ENCODE measurements at places on chromosomes 16 and 17.

DNA sequence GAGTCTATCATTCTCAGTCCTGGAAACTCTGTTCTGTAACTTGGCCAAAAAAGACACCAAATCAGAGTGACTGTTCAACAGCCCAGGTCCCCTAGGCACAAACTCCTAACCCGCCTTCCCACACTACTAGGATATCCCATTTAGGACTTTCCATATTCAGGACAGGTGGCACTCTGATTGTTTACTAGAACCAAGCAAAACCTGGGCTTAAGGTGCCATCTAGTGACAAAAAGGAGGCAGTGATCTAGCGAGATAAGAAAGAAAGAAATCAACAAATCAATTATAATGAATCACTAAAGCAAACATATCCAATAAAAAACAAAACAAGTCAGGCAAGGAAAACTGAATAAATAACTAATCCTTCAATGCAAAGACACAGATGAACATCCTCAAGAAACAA lies 203.9 kb downstream of the CEP112 start:
- no peak for DNase-seq

DNA sequence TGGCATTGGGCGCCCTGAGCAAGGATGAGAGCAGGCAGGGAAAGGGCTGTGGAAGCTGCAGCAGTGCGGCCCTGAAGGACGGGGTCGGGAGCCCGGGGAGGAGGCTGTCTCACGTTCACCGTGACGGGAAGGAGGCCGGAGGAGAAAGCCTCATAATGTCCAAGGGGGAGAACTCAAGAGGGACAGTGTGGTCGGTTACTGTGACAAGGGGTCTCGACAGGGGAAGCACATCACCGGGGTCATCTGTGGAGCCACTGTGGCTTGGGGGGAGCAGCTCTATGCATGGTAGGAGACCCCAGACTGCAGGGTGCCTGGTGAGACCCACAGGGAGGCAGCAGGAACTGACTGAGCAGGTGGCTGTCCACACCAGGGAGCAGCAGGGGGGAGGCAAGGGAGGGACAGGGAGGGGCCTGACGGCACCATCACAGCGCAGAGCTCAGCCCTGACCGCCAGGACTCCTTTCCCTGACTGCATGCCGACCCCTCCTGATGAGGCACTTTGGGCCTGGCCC lies 154.6 kb upstream of the CHMP6 start:
- DNase-seq = no peak

DNA sequence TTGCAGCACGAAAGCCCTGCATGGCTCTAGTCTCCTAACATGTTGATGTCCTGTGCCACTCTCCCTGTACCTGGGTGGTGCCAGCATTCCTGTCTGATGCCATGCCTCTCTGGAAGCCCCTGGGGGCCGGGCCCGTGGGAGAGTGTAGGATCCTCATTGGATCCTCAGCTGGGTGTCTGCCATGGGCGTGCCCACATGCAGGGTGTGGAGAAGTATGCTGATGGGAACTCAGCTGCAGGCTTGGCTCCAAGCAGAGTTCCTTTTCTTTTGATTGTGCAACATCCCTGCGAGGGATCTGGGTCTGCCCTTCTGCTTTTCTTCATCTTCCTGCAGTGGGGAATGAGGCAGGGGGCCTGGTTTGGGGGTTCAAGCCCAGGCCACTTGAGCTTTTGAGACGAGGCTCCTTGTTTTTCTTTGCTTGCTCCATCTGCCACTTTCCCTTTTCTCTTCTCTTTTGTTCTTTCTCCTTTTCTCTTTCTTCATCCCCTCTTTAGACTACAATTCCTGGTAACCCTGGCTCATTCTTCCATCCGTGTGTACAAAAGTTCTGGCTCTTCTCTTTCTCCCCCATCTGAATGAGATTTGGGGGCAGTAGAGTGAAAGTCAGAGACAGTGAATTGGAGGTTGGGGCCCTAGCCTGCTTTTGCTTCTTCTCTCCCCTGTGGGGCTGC lies 32.9 kb downstream of the KSR1 start:
- no peak for DNase-seq

GRCh38 chr16:59356144-59356543 lies 622.0 kb upstream of the GOT2 start:
- DNase-seq = no peak

- DNase-seq = no peak
These were observed 18.5 kb upstream of the SLC35G3 start for GRCh38 chr17:35212668-35213067.

DNA sequence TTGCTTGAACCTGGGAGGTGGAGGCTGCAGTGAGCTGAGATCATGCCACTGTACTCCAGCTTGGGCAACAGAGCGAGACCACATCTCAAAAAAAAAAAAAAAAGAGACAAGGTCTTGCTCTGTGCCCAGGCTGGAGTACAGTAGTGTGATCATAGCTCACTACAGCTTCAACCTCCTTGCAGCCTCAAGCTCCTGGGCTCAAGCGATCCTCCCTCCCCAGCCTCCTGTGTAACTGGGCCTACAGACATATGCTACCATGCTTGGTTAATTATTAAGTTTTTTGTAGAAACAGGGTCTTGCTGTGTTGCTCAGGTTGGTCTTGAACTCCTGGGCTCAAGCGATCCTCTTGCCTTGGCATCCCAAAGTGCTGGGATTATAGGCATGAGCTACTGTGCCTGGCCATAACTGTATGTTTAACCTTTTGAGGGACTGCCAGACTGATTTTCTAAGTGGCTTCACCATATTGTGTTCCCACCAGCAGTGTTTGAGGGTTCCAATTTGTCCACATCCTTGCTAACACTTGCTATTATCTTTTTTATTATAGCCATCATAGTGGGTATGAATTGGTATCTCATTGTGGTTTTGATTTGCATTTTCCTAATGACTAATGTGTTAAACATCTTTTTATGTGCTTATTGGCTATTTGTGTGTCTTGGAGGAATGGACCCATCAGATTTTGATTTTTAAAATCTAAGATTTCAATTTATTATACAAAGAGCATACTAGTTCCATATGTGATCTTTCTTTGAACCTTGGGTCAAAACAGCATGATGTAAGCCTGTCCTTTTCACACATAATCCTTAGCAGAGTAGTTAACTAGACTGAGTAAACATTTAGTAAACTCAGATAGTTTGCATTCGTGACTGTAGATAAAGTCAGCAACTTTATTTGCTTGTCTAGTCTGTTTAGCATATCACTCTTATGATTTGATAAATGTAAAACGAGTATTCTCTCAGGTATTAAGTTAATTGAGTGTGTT lies 38.1 kb upstream of the KPNB1 start:
- no peak for DNase-seq

DNA sequence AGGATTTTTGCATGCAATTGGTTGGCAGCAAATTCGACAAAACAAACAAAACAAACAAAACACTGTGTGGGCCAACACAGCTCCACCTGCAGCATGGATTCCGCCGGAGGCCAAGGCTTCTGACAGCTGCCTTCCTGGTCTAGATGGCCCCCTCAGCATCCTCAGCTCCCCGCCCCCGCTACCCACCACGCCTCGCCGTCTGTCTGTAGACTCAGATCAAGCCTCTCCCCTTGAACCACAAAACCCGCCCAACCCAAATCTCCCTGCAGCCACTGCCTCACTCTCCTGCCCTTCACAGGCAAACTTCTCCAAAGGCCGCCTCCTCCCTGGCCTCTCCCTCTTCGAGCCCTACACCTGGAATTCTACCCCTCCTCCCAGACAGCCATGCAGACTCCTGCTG lies 57.9 kb downstream of the RTN4RL1 start:
- DNase-seq = no peak

DNA sequence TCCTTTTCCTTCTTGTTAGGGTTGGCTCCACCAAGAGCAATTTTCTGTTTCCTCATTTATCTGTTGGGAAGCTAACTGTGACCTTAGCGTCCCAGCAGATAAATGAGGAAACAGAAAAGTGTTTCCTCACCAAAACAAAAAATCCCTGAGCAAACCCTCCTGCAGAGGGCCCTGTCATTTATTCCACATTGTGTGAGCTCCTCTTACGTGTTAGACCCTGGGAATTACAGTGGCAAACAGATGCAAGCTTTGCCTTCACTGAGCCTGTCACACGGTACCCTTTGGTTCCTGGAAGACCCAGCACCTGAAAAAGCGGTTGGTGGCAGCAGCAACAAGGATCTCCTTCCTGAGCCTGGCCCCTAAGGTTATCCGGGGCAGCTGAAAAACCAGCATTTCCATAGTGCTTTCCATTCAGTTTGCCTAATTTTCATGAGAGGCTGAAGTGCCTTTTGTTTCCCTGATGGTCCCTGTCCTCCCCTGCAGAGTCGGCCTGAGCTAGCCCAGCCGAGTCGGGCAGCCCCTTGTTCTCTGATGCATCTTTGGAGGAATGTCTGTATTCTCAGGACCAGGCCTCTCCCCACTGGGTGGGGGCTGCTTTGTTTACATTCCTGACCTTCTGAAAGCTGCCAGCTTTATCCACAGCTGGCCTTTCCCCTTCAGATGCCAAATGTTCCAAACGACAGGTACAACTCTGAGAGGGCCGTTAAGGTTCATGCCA lies 34.7 kb downstream of the YPEL2 start:
- DNase-seq = no peak

DNA sequence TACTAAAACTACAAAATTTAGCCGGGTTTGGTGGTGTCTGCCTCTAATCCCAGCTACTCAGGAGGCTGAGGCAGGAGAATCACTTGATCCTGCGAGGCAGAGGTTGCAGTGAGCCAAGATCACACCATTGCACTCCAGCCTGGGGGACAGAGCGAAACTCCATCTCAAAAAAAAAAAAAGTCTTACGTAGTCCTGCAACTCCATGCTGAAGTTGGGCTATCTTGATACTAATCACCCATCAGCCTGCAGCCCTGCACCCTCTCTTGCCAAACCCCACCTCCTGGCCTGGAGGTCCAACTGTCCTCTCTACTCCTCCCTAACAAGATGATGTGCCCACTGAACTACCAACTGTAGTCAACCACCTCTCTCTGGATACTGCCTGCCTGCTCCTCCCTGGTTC lies 4.8 kb downstream of the TMEM170A start:
- DNase-seq = no peak

DNA sequence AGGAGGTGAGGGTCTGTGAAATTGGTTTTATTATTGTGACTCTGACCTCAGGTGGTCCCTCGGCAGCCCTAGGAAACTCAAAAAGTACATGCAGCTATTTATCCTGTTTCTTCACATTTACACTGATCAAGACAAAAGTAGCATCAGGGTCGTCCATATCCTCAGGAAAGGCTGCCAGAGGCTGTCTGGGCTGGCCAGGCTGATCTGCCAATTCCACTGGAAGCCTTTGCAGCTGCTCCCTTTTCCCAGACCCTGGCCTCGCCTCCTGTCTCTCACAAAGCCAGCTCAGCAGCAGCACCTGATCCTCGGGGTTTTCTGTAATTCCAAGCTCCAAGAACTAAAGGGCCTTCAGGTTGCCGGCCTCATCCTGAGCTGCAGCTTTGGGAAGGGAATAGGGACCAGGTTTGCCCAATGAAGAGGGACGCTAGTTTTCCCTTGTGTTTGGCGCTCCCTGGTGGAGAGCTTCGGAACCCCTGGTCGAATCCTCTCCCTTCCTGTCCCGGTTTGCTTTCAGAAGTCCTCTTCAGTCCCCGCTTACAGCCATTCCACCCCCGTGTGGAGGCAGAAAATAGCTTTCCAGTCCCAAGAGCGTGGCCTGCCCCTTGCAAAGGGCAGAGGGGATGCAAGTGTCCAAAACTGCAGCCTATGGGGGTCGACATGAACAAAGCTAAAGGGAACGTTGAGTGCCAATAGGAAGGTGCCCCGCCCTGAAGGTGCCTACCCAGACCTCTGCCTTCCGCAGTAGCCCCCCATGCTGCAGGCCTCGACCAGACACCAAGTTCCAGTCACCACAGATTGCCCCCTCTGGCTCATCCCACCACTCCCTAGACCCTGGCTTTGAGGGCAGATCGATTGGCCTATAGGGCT lies 13.4 kb downstream of the MFSD6L start:
- DNase-seq = peak; percentile 45

- DNase-seq = no peak
These were observed 10.9 kb downstream of the OGFOD1 start for GRCh38 chr16:56462064-56462796.

DNA sequence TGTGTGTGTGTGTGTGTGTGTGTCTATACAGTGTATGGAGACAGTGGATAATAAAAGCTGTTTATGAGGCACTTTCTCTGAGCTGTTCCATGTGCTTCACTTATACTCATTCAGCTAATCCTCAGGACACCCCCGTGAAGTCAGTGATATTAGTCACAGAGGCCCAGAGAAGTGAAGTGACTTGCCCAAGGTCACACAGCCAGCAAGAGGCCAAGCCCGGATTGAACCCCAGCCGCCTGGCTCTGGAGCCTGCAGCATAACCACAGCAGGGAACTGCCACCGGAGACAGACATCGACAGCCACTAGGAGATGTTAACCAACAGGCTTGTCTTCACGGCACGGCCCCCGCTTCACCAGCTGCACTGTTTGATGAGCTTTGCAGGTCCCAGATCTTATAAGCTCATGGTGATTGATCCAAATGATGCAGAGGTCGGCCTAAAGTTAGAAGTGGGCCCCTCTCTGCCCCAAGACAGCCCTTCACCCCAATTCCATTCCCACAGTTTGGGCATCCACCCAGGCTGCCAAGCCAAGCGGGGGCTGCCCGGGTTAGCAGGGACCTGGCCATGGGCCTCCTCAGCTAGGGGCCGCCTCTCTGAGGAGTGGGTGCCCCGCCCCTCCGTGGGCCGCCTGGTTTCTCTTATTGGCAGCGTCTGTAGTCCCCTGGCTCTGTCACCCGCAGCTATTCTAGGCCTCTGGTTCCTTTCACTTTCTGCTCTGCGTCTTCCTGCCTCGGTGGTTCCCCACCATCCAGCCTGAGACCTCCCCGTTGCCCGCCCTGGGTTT lies 30.9 kb downstream of the SOCS1 start:
- DNase-seq = peak; percentile 50

DNA sequence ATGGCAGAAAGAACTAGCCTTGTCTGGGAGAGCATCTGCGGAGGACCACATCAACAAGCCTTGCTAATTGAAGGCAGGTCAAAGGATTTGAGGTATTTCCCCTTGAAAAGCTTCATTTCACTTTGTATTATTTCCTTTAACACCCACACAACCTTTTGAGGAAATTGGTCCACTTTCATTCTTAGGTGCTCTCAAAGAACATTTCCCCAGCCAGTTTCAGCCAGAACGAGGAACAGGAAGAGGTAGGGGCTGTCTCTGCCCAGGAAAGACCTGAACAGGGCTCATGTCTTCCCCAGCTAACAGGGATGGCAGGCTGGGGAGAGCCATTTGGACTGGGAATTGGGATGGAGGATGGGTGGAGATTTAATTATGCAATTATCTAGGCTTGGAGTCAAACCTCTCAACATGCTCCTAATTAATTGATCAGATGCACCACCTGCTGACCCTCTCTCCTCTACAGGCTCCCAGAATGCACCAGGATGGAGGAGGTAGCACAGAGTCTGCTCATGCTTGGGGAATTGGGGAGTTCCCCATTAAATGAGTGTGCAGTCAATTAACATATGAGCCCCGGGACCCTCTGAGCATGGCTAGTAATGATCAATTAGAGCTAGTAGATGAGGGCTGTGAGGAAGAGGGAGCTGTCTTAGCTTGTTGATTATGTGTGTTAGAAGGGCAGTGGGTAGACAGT lies 84.6 kb downstream of the GP2 start:
- DNase-seq = no peak

GRCh38 chr16:11597235-11598095 lies 10.7 kb upstream of the LITAF start:
- no peak for DNase-seq

DNA sequence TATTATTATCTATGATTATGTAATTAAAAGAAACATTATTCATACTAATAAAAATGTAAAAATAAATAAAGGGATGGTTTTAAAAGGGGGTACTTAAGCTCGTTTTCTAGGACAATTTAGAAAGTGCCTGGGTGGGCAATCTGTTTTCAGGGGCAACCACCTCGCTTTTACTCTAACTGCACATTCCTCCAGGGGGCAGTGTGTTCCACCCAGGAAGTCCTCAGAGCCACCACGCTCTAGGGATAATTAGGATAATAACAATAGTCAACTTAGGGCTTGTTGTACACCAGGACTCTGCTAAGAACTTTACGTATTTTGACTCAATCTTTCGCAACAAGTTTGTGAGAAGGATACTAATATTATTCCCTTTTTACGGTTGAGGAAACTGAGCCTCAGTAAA lies 396.7 kb upstream of the MAF start:
- DNase-seq = no peak
